ENCODE measurements at places on chromosomes 7 and 10.
A peak's percentile ranks its signal among the peaks of the same experiment; 100 is the strongest.

DNA sequence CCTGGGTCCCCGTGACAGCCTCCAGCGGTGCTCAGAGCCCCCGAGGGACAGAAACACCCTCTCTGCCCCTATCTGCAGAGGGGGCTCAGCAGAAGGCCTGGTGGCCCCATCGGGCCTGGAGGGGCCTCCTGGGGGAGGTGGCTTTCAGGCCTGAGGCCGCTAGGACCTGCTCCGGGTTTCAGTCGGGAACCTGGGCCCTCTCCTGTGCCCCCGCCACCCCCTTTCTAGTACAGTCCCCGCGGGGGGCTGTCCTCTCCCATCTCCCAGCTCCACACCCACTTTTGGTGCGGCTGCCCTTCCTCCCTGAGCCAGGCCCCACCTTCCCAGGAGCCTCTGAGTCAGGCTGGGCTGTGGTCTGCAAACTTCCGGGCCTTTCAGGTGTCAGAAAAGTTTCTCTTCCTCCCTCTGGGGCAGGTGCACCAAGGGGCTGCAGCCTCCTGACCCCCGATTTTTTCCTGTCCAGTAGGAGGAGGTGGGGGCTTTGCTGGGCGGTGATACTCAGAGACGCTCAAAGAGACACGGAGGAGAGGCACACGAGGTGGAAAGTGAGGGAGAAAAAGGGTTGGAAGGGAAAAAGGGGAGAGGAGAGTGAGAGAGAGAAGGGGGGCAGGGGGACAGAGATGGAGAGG, 692 bp downstream of the CARD11 start:
- peak; percentile 55 for DNase-seq

DNA sequence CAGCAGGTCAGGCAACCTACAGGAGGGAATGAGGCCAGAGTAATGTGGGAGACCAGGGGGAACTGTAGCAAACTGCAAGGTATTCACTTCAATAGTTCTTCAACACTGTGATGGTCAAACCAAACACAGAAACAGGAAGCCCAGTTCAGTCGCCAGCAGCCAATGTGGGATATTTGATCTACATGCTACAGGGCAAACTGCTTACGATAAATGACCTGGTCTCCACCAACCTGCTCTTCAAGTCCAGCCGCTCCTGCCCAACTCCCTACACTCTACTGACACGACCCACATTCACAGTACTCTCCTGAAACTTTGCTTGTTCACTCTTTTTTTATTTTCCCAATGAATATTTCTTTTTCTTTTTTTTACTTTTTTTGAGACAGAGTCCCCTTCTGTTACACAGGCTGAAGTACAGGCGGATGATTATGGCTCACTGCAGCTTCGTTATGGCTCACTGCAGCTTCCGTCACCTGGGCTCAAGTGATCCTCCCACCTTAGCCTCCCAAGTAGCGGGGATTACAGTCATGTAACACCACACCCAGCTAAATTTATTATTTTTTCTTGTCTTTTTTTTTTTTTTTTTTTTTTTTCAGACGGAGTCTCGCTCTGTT, 42.1 kb downstream of the MDH2 start:
- DNase-seq = no peak

- DNase-seq = no peak
Measured at GRCh38 chr10:95388109-95388471, 97.3 kb upstream of the PDLIM1 start.

DNA sequence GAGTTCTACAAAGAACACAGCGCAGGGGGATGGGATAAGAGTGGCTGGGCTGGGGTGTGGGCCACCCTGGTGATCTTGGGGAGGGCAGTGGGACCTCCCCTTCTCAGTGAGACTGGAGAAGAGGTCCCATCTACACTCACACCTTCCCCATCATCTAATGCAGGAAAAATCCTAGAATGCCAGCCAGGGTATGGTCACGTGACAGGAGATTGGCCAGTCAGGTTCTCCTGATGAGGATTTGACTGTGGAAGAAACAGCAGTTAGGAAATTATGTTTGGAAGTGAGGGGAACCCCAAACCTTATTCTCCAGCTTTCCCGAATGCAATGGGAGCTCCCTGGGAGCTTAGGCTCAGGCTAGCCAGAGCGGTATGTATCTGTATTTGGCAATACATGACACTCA, 158.8 kb upstream of the GRB10 start:
- DNase-seq = no peak

DNA sequence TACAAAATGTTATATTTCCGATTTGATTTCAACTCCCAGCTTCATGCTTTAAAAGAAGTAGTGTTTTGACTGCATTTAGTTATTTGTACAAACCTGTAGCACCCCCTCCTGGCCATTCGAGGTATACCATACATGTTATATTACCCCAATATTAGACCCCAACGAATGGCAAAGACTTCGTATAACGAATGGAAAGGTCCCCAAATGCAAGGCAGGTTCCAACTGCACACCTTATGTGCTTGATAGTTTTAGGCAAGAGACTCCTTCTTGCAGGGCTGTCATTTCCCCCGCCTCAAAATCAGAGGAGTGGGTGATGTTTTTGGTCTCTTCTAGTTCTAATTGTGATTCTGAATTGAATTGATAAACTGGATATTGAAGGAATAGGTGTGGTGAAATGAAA, 101.1 kb upstream of the TARP start:
- no peak for DNase-seq

GRCh38 chr10:47166405-47166777, 133.6 kb upstream of the GDF10 start:
- DNase-seq = no peak

DNA sequence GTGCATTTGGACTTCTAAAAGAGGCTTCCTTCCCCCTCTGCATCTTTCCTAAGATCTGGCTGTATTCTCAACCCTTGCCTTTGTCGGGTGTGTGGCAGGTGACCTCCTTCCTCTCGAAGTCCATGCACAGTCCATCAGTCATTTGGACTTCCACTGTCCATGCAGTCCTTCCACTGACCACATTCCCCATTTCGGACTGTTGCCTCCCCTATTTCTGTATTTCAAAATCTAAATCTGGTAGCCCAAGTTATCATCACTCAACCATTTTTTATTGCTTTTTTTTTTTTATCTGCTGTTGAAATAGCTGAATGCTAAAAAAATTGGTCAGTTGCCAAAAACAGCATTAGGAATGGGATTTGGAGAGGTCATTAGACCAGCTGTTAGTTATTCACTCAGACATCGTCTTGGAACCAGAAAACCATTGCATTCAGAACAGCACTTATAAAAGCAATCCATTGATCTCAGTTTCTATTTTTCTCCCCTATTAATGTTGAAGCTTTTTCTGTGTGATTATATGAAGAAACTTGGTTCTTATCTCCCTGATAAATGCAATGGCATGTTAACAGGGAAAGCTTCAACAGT, 575.6 kb downstream of the KIF20B start:
- DNase-seq = no peak

DNA sequence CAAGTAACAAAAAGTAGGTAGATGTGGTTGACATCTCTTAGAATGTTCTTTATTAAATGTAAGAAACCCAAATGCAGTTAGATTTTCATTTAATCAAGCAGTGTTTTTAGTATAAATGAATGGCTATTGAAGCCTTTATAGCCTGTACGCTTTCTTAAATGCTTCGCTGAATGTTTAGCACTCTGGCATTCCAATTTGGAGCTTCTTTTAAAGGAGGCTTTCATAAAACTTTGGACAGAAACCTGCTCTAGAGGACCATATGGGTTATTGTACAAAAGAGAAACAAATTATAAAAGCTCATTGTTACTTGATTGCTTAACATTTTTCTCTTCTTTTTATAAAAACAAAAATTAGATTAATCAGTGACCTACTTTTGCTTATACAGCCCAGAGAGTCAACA, 59.5 kb downstream of the KCND2 start:
- no peak for DNase-seq

GRCh38 chr10:105146436-105146835, 505.3 kb downstream of the SORCS3 start:
- no peak for DNase-seq

DNA sequence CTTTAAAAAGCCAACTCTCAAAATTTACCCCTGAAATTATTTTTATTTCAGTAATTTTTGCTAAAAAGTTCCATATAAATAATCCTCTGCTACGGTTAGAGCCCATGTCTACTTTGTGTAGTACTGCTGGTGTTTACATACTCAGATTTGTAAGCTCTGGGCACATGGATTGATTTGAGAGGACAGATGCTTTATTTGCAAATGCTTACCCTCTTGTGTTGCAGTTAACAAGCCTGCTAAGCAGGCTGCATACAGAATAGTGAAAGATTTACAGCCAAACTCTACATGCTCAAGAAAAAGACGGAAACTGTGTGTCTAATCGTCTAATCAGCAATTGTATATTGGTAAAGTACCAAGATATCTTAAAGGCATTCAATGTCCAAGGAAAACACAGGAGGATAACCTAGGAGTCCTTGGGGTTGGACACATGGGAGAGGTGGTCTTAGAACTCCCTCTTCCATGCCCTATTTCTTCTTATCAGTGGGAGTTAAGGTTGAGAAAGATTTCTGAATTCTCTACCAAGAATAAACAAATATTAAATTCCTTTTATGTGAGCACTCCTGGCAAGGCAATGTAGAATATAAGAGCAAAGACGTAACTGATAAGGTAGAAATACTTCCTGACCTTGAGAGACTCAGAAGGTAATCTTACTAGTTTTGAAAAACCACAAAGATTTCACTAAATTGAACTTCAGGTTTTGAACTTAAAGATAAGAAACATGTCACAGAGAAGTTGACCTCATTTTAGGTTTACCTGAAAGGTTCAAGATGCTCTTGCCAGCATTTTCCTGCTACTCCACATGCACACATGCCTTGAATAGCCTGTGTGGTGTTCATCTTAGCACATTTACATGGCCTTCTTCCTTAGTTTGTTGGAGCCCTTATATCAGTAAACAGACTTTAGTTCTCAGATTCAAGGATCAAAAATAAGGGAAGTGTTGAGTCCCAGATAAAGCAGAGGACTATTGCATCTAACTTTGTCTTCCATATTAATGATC, 1216.5 kb downstream of the SORCS3 start:
- no peak for DNase-seq

GRCh38 chr10:100020142-100020885, 10.6 kb upstream of the DNMBP start:
- DNase-seq = no peak

- DNase-seq = no peak
Measured at GRCh38 chr7:47677664-47678063, 95.8 kb upstream of the TNS3 start.

DNA sequence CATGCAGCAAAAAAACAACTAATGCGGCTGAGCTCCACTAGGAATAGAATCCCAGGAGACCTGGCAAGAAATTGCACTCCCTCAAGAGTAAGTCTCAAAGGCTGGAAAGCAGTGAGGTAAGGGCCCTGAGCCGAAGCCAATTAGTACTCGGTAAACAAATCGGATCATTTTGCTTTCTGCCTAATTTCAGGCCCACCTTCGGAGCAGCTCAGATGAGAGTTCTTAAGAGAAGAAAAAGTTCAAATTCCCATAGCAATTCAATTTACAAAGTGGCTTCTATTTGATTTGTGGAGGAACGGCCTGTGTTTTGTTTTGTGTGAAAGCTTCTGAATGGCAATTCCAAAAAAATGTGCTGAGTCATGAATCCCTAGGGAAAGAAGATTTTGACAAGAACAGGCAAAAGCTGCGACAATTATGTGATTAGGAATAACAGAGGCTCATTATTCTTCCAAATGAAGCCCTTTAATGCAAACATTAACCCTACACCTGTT, 60.9 kb downstream of the SLC16A9 start:
- DNase-seq = no peak

GRCh38 chr7:91411060-91411459, 146.8 kb downstream of the FZD1 start:
- DNase-seq = no peak

DNA sequence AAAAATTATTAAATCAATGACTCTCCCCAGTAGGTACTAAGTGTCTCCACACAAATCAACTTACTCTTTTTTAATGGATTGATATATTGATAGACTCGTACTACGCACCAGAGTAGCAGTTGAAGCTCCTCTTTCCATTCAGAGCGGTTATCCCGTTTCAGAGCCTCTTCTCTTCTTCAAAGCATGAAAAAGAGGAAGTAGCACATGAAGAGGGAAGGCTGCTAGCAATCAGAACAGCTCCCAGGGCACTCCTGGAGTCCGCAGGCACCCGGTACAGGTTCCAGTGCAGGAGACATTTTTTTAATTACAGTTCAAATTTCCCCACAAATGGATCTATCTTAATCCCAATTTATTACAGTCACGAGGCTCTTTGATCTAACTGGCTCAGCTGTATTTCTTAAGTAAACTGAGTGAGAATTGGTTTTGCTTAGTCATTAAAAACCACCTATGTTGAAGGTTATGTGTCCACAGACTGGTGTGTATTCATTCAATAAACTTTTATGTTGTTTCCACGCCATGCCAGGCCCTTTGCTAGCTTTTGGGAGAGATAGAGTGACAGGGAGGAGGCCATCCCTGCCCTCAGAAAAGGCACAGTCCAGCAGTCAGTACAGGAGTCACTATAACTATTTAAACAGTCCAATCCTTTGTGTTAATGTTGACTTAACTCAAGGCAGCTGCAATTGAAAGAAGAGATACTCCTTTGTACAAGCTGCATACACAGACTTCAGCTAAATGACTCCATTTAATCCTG, 32.1 kb upstream of the CALN1 start:
- DNase-seq = no peak

GRCh38 chr7:44658979-44659378, 52.6 kb downstream of the OGDH start:
- DNase-seq = no peak

DNA sequence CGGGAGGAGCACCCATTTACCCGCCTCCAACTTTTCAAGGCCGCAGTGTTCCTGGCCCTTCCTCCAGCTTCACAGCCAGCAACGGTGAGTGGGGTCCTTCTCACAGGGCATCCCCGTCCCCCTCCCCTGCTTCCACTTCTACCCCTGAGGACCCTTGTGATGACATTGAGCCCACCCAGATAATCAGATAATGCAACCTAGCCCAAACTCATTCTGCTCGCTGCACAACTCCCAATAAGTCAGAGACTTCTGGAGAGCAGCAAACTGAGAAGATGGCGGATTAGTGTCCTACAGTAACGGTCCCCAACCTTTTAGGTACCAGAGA, 74.5 kb downstream of the OAT start:
- no peak for DNase-seq

DNA sequence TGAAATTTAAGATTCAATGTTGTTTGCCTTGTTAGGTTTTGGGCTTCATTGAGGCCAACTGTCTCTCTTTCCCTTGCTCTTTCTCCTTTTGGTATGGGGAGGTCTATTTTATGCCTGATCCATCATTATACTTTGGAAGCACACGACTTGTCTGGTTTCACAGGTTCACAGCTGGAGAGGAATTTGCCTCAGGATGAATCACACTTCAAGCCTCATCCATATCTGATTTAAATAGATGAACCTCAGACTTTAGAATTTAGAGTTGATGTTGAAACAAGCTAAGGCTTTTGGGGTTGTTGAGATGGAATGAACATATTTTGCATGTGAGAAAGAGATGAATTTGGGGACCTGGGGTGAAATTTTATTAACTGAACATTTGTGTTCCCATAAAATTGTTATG, 150.5 kb upstream of the IGFBP3 start:
- DNase-seq = no peak
